ENCODE measurements at places on chromosomes 7 and 10. TPM values are rescaled to one million over a fixed set of nuclear protein-coding genes. Genes with fewer than 3 reads are reported as not detected.

- H3K4me1 ChIP-seq: peaks cover 19% of the 10 kb centered on the region
- DNase-seq: no peak
- H3K36me3 ChIP-seq: peaks cover 53% of the 10 kb centered on the region
- no peak overlapping the region for H3K4me3 ChIP-seq
- H3K27me3 ChIP-seq: no peaks in the 10 kb centered on the region
Observed at GRCh38 chr10:49497358-49497757, 41.6 kb downstream of the ERCC6 start.

GRCh38 chr10:17062955-17063484 lies 66.6 kb downstream of the CUBN start:
- H3K4me3 ChIP-seq: peak overlapping the region; percentile 3
- no peaks in the 10 kb centered on the region for H3K27me3 ChIP-seq
- peaks cover 77% of the 10 kb centered on the region for H3K4me1 ChIP-seq
- H3K36me3 ChIP-seq: no peaks in the 10 kb centered on the region

DNA sequence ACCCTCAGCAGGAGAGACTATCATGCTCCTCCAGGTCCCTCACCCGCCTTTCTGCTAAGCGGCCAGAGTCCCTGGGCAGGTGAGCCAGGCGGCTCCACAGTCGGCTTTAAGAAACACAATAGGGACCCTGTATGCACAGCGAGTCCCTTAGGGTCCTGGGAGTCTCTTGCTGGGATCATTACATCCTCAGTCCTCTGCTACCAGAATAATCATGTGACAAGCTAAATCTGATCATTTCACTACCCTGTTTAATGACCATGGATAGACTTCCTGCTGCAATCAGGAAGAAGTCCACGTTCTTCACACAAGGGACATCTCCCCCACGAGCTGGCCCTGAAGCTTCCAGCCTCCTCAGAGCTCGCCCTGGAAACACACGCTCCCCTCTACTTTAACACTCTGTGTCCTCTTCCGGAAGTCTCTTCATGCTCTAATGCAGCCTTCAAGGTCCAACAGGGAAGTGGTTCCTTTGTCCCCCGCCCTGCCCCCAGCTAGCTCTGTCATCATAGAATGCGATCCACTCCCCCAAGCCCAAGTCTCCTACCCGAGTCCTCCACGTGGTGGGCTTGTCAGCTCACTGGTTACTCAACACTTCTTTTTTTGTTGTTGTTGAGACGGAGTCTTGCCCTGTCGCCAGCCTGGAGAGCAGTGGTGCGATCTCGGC lies 101.5 kb downstream of the RNF216 start:
- H3K4me3 ChIP-seq: no peak overlapping the region
- peaks cover 10% of the 10 kb centered on the region for H3K36me3 ChIP-seq
- H3K27me3 ChIP-seq: no peaks in the 10 kb centered on the region
- peaks cover 48% of the 10 kb centered on the region for H3K4me1 ChIP-seq
- no peak for DNase-seq

DNA sequence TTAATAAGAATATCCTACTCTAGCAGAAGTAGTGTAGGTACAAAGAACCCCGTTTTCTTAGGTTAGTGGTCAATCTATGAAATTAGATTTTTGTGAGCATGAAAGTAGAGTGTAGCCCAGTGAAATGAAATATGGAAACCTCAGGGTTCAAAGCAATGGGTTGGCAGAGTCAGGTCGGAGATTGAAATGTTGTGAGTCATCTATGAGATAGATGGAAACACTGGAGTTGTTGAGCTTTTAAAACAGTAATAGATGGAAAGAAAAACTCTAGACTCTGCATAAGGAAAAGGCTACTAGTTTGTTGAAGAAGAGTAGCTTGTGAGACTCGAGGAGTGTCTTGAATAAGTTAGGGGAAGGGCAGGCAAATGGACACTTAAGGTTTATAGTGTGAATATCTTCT lies 251.9 kb downstream of the EXOC4 start:
- H3K36me3 ChIP-seq: no peaks in the 10 kb centered on the region
- no peak overlapping the region for H3K4me3 ChIP-seq
- no peak for DNase-seq
- H3K4me1 ChIP-seq: peaks cover 26% of the 10 kb centered on the region
- no peak overlapping the region for H3K27ac ChIP-seq

- DNase-seq: no peak
- H3K27ac ChIP-seq: no peak overlapping the region
- H3K36me3 ChIP-seq: no peaks in the 10 kb centered on the region
- peaks cover 31% of the 10 kb centered on the region for H3K27me3 ChIP-seq
- no peaks in the 10 kb centered on the region for H3K4me1 ChIP-seq
Observed at GRCh38 chr7:35513828-35514227, 181.1 kb downstream of the HERPUD2 start.

DNA sequence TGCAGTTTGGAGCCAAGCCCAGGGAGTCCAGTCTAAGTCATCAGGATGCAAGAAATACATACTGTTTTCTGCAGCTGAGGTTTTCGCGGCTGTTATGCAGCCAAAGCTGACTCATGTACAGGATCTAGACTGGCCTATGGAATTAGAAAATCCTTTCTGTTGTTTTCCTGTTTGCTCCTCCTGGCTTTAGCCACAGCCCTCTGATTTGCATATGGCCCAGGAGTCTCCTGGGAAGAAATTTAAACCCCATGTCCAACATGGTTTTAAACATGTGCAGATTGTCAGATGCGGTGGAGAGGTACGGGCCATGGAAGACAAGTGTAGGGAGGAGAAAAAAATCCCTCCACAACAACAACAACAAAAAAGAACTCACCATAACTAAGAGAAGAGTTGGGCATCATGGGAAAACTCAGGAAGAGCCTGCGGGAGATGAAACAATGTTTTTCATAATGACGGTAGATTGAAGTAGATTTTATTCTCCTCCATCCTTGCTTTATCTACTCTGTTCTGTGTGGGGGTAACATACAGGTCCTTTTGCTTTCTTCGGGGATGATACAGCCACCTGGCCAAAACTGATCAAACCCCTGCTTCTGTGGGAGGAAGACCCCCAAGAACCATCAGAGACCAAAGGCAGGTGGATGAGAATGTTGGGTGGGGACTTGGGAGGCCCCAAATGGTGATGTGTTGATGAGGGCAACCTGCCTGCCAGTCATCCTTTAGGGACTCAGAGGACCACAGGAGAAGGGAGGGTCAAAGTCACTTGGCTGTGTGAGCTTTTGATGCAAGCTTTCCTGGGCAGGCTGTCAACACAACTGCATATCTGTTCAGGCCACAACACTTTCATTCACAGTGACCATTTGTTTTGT lies 29.8 kb upstream of the GNA12 start:
- H3K36me3 ChIP-seq: no peaks in the 10 kb centered on the region
- H3K27me3 ChIP-seq: no peaks in the 10 kb centered on the region

DNA sequence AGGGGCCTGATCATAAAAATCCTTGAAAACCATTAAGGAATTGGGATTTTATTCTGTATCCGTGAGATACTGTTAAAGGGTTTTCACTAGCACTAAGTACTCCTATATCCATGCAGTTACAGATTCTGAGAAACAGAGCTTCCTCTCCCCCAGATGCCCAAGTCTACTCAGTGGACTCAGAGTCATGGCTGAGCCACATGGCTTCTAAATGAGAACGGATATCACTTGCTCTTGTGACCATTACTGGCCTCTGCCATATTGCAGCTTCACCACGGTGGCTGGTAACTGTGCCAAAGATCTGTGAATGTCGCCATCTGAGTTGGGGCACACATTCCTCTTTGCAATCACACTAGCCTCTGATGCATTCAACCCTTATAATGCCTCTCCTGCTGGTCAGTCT lies 42.0 kb upstream of the PALS2 start:
- no peaks in the 10 kb centered on the region for H3K4me1 ChIP-seq
- H3K27ac ChIP-seq: no peak overlapping the region
- no peaks in the 10 kb centered on the region for H3K36me3 ChIP-seq
- H3K4me3 ChIP-seq: no peak overlapping the region

- H3K4me1 ChIP-seq: peaks cover 2% of the 10 kb centered on the region
- no peak for DNase-seq
- no peak overlapping the region for H3K4me3 ChIP-seq
Observed at GRCh38 chr10:57844387-57844998, 423.2 kb downstream of the IPMK start.

DNA sequence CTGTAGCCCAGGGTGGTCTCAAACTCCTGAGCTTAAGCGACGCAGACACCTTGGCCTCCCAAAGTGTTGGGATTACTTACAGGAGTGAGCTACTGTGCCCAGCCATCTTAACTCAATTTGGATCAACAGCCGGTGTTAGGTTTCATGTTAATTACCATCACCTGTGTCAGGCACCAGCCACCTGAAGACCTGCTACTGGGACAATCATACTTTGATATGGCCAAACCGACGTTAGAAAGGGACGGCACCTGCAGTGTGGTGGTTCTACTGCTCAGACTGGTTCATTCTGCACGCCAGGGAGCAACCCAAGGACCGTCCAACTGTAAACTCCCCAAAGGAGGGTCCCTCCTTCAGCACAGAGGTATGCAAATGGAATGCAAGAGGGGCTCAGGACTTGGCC lies 74.2 kb upstream of the CYTH3 start:
- DNase-seq: no peak
- H3K4me3 ChIP-seq: no peak overlapping the region
- H3K27ac ChIP-seq: no peak overlapping the region
- H3K27me3 ChIP-seq: no peaks in the 10 kb centered on the region
- H3K4me1 ChIP-seq: peaks cover 14% of the 10 kb centered on the region
- H3K36me3 ChIP-seq: peaks cover 6% of the 10 kb centered on the region

GRCh38 chr7:107172276-107173032 lies 3.7 kb downstream of the HBP1 start:
- H3K27me3 ChIP-seq: no peaks in the 10 kb centered on the region
- H3K4me1 ChIP-seq: peaks cover 38% of the 10 kb centered on the region
- no peak for DNase-seq
- H3K27ac ChIP-seq: no peak overlapping the region

DNA sequence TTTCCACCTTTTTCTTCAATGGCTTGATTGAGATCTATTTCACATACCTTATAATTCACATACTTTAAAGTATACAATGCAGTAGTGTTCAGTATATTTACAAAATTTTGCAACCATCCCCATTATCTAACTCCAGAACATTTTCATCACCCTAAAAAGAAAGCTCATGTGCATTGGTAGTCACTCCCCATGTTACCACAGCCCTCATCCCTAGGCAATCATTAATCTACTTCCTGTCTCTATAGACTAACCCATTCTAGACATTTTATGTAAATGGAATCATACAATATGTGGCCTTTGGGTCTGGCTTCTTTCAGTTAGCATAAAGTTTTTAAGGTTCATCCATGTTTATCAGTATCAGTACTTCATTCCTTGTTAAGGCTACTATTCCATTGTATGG lies 214.2 kb downstream of the WDR11 start:
- peaks cover 2% of the 10 kb centered on the region for H3K27me3 ChIP-seq
- no peaks in the 10 kb centered on the region for H3K36me3 ChIP-seq
- H3K27ac ChIP-seq: no peak overlapping the region
- peaks cover 7% of the 10 kb centered on the region for H3K4me1 ChIP-seq
- DNase-seq: no peak

GRCh38 chr10:13701157-13701919 lies 114.6 kb downstream of the PRPF18 start:
- H3K4me3 ChIP-seq: no peak overlapping the region
- H3K27ac ChIP-seq: peak overlapping the region; percentile 61
- H3K36me3 ChIP-seq: peaks cover 66% of the 10 kb centered on the region

DNA sequence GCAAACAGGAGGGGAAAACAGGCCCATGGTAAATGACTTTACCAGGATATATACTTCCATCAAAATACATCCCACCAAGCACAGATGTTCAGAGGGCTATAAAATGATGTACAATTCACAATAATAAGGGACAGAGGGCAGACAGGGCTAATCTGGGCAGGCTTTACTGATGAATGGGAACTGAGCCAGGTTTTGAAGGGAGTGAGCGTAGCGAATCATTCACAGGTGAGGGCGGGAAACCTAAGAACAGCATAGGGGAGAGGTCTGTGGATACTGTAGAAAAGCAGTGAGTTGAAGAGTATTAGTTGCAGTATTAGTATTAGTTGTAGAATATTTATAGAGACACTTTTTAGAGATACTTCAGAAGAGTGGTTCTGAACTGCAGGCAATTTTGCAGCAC lies 180.8 kb downstream of the JAZF1 start:
- H3K4me1 ChIP-seq: peaks cover 9% of the 10 kb centered on the region
- H3K27ac ChIP-seq: no peak overlapping the region
- H3K36me3 ChIP-seq: no peaks in the 10 kb centered on the region

GRCh38 chr7:4792537-4793126 lies 17.2 kb downstream of the AP5Z1 start:
- H3K27ac ChIP-seq: no peak overlapping the region
- peaks cover 21% of the 10 kb centered on the region for H3K36me3 ChIP-seq
- no peaks in the 10 kb centered on the region for H3K27me3 ChIP-seq
- peaks cover 2% of the 10 kb centered on the region for H3K4me1 ChIP-seq
- no peak for DNase-seq

GRCh38 chr10:29496341-29497162 lies 138.2 kb downstream of the SVIL start:
- DNase-seq: peak; percentile 90
- no peak overlapping the region for H3K27ac ChIP-seq
- no peak overlapping the region for H3K4me3 ChIP-seq
- no peaks in the 10 kb centered on the region for H3K27me3 ChIP-seq
- H3K36me3 ChIP-seq: peaks cover 60% of the 10 kb centered on the region
- H3K4me1 ChIP-seq: peaks cover 15% of the 10 kb centered on the region

DNA sequence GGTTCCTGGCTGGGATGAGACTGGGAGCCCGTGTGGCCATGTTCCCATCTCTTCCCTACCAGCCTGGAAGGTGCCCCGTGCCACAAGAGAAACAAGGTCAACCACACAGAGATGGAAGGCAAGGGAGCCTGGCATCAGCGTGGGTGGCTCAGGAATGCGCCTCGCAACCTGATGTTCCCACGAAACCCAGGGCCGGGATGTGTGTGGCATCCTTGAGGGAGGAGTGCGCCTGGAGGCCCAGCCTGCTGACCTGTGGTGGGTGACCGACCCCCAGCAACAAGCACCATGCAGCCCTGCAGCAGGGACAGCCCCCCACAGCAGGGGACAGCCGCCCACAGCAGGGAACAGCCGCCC lies 267.2 kb downstream of the ELFN1 start:
- no peak overlapping the region for H3K27ac ChIP-seq
- peaks cover 5% of the 10 kb centered on the region for H3K36me3 ChIP-seq
- no peak overlapping the region for H3K4me3 ChIP-seq
- H3K27me3 ChIP-seq: no peaks in the 10 kb centered on the region
- DNase-seq: no peak

EN2 gene
- total RNA-seq: 3.4 TPM

BICC1 gene
- total RNA-seq: 39.4 TPM

LRRD1 gene
- total RNA-seq: not detected

TRIM50 gene
- total RNA-seq: not detected

RBP3 gene
- not detected for total RNA-seq

NSMCE4A gene
- total RNA-seq: 31.0 TPM

GRID2IP gene
- total RNA-seq: 0.13 TPM

All from osteocyte (in vitro differentiated cells).